ENCODE measurements at places on chromosomes 12 and 14.

- no peak for DNase-seq
These were observed 136.1 kb downstream of the GCH1 start for GRCh38 chr14:54766276-54767138.

- no peak for DNase-seq
These were observed 452.8 kb downstream of the AACS start for GRCh38 chr12:125518074-125518473.

DNA sequence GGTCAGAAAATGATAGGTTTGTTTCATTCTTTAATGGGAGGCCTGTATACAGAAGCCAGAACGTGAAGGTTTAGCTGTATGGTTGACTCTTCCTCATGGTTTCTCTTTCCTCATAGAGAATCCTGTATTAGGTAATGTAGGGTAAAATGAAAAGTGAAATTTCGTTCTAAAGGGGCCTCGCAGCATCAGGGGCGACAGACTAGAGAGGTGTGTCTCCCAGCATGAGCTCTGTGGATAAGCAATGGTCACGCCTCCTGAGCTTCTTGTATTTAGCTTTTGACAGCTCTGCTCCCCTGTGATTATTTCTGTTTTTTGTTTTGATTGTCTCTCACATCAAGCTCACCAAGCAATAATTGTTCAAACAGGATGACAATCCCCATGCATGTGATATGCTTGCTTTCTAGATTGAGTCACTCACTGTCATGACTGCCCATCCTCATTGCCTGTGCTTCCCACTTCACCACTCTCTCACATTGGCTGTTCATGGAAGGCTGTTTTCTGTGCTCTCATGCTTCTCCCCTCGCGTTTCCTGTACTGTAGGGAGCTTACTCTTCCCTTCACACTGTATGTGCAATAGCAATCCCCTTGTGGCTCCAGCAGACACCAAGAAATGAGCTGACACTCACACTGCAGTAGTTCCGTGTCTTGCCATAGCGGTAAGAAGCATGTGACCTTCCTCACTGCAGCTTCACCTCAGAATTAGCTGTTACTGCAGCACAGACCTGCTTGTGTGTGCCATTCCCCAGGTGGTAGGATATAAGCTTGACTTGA, 44.0 kb downstream of the RAD52 start:
- DNase-seq, result no peak

GRCh38 chr12:30818562-30818961, 63.8 kb upstream of the CAPRIN2 start:
- no peak for DNase-seq

GRCh38 chr12:76402259-76402658, 54.0 kb upstream of the BBS10 start:
- no peak for DNase-seq

DNA sequence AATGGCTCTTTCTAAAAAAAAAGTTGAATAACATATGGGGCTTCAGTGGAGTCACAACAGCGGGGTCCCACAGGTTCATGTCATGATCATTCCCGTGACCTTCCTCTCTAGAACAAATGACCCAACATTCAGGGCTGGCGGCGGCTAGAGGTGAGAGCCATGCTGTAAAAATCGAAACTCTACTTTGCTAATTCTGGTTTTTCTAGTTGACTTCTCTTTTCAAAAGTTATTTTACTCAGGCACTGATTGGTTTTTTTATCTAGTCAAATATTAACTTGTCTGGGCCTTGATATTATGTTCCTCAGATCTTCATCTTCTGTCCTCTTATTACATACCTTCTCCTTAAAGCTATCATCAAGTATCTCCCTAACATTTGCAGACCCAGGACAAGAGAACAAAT, 402.9 kb upstream of the SOX5 start:
- DNase-seq, result no peak

DNA sequence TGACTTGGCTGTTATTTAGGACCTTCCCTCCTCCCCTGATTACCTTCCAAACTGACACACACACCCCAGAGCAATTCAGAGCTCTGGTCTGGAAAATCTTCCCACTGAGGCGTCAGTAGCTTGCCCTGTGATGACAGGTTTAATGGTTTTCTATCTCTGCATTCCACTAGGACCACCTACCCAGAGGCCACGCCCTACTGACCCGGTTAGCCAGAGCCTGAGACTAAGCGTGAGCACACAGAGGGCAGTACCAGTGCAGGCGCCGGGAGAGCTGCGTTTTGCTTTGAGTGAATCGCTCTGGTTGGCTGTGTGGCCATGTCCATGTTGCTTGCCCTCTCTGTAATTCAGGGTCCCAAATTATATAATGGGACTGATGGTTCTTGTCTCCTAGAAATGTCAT, 36.2 kb upstream of the ATP2A2 start:
- no peak for DNase-seq

DNA sequence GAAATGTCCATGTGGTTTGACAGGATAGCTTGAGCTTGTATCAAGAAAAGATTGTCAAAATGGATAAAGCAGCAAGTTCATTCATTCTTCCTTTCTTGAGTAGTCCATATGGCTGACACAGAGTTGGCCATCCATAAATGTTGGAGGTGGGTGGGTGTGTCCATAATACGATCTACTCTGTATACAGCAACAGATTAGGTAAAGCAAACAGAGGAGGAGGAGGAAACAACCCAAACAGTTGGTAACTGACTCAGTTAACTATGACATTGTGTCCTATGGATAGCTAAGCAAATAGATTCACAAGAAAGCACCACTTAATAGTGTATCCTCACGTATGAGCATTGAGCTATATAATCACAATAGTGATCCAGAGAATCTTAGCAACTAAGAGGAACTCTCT, 144.0 kb downstream of the EGLN3 start:
- no peak for DNase-seq

DNA sequence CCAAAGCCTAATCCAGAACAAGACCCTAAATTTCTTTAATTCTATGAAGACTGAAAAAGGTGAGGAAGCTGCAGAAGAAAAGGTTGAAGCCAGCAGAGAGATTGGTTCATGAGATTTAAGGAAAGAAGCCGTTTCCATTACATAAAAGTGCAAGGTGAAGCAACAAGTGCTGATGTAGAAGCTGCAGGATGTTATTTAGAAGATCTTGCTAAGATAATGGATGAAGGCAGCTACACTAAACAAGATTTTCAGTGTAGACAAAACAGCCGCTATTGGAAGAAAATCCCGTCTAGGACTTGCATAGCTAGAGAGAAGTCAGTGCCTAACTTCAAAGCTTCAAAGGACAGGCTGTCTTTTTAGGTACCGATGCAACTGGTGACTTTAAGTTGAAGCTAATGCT, 65.4 kb upstream of the AMIGO2 start:
- no peak for DNase-seq

GRCh38 chr12:54017878-54018467, 9.2 kb downstream of the HOXC8 start:
- DNase-seq, result peak; percentile 95

DNA sequence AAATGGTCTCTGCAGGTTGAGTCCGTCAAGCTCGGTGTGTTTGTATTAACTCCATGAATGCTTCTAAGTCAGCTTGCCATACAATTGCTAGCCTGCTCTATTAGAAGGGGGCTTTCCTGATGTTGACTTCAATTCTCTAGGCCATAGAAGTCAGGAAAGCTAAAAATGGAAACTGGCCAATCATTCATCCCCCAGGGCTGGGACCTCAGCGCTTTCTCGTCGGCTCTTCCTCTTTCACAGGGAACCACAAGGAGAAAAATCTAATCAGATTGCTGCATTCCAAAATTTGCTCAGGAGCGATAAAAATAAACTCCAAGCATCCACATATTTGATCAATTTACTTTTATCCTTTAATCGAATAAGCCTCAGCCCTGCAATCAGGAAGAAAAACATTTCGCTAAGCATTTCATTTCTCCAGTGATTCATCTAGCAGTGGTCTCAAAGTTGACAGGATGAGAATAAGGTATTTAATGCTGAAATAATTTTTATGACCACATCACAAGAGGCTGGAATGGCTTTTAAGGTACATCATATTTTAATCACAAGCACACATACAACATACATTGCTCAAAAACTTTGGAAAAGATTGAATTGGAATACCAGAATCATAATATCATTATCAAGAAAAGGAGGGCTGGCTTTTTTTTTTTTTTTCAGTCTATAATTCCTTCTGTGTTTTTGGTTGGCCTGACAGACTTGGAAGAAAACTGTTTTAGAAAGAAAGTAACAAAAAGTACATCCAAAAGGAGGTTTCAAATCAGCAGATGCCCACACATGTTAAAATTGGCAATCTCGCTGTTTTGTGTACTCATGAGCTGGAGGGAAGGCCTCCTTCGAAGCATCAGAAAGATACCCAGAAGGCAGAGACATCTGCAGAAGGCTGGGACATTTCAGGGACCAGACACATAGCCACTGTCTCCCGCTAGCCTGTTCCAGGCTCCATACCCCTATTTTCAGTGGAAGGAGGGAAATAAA, 316.3 kb downstream of the NUAK1 start:
- DNase-seq, result no peak

GRCh38 chr14:100903672-100904185, at the start of gene RTL1:
TSS of gene RTL1 (minus strand) at chr14:100903722. CDS start at chr14:100884788, 18,934 bp downstream.
- DNase-seq, result no peak

DNA sequence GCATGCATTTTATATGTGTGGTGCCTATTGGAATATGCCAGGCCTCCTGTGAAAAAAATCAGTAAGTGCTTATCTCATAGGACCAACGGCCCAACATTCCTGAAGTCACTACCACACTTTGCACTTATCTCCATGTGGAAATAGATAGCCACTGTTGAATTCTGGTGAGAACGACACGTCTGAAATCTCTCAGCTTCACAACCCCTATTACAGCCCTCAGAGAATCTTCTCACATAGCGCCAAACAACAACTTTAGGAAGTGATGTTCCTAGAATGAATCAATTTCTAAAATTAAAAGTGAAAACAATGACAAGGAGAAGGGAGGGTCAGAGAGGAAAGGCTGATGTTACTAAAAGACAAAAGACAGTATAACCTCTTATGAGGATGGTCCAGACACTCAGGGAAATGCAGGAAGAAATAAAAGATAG, 270.8 kb upstream of the BTG1 start:
- DNase-seq, result no peak

GRCh38 chr12:93041416-93041815, 112.3 kb upstream of the EEA1 start:
- no peak for DNase-seq

- DNase-seq, result no peak
These were observed 342.5 kb upstream of the KITLG start for GRCh38 chr12:88922816-88923215.

DNA sequence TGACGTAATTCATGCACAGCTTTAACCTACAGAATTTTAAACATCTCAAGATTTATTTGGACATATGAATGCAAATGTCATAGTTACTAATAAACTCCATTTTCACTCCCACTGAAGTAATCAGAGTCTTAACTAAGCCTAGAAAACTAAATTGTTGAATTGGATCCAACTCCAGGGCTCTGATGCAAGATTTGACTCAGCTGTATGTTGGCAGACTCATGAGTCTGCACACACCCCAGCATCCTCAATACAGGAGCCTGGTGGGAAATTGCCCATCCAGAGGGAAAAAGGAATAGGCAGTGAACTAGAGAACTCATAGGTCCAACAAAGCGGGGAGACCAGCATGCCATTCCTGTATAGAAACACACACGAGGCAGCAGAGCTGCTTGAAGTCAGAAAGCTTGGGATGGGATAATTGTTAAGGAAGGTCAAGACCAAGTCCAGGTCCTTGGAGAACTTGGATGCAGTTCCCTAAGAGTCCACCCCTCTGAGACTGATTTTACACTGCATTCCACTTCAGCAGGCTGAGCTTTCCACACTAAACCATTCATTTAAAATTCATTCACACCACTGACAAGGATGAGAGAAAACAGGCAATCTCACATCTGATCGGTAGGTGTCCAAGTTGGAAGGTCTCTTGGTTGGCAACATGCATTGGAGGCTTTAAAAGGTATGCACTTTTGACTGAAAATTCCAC, 14.4 kb downstream of the TMTC1 start:
- DNase-seq, result no peak

GRCh38 chr12:16608946-16609539, 3.1 kb upstream of the LMO3 start:
- DNase-seq, result no peak

DNA sequence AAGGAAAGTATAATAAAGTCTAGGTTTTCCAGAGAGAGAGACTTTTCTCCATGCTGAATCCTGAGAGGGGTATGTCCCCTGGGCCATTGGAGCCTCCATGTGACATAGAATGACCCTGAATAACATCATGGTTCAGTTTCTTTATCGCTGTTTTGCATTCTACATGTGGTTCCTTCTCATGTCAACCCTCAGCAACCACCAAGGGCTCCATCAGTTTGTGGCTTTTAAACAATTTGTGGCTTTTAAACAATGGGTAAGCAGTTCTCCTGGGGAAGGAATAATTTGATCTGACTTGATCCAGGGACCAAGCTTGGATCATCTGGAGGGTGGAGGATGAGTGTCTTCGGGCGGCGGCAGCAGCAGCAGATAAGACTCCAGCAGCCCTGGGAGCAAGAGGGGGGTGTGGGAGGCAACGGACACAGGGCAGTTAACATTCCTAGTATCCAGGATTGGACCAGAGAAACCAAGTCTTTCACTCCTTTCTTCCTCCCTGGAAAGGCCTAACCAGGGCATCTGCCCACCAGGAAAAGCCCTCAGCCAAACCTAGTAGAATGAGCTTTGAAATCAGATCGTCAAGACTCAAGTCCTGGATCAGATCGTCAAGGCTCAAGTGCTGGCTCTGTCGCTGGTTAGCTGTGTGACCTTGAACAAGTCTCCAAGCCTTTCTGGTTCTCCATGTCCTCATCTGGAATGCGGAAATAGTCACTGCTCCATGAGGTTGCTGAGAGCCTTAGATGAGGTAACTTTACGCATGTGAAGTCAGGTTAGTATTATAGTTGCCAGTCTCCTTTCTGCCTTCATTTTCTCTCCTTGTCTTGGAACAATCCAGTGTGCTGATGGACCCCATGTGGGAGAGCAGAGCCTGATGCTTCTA, 27.8 kb upstream of the FAM222A start:
- no peak for DNase-seq

DNA sequence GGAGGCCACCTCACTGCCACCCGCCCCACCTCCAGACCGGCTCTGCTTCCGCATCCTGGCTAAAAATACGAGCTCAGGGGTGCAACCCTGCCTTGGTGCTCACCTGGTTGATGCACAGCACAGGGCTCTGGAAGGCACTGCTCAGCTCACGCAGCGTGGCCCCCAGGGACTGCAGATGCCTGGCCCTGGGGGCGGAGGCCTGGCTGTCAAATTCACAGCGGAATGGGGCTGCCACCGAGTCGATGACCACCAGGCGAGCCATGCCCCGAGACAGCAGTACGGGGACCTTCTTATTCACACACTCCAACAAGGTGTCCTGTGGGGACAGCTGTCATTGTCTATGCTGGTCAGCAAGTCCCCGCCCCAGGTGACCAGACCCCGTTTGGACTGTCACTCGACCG, 16.0 kb downstream of the XRCC3 start:
- DNase-seq, result no peak

DNA sequence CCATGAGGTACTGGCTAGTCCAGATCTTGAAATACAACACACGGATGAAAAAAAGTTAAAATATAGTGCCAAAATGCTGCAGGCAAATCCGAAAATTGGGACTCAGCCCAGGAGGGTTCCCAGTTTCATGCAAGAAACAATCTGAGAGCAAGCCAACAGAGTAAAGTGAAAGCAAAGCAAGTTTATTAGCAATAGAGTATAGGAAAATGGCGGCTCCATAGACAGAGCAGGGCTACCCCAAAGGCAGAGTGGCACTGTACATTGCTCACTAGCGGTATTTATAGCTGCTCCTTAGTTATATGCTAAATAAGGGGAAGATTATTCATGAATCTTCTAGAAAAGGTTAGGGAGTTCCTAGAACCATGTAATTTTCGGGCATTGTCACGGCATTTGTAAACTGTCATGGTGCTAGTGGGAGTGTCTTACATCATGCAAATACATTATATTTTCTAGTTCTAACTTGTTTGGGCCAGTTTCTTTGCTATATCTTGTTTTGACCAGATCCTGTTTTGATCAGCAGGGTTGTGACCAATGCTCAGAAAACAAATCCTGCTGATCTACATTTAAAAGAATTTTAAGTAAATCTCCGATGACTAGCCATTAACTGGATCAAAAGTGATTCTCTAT, 29.1 kb downstream of the RECQL start:
- no peak for DNase-seq

All from ascending aorta (tissue), 2 donors.